ENCODE measurements at places on chromosomes 12 and 14. TPM values are rescaled to one million over a fixed set of nuclear protein-coding genes. Genes with fewer than 3 reads are reported as not detected.

The TAS2R50 gene
- total RNA-seq: 1.0 TPM

The CLMN gene
- total RNA-seq: 22.1 TPM

The KSR2 gene
- total RNA-seq: 0.79 TPM

The ANG gene
- total RNA-seq: 16.8 TPM

The TAS2R20 gene
- 6.3 TPM for total RNA-seq

The MYH6 gene
- total RNA-seq: not detected

The KLHDC1 gene
- 7.2 TPM for total RNA-seq

The RGS6 gene
- 2.1 TPM for total RNA-seq

The CRACR2A gene
- total RNA-seq: 13.1 TPM

DNA sequence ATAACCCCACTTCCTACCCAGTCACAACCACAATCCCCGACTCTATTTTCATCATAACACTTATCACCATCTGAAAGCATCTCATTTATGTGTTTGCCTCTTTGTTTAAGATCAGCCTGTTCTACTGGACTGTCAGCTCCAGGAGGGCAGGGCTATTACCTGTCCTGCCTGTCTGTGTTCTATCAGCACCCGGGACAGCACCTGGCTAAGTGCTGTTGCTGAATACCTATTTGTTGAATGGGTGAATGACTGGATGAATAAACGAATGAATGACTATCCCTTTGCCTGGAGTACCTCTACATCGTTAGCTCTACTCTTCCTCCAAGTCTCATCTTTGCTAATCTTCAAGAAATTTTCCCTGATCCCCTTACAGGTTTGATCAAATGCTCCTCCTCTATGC, 69.0 kb downstream of the WSCD2 start:
- no peak for DNase-seq
- no peaks in the 10 kb centered on the region for H3K36me3 ChIP-seq
- H3K27ac ChIP-seq: no peak overlapping the region
- H3K4me1 ChIP-seq: no peaks in the 10 kb centered on the region
- no peak overlapping the region for H3K4me3 ChIP-seq

- H3K27me3 ChIP-seq: no peaks in the 10 kb centered on the region
- no peak overlapping the region for H3K4me3 ChIP-seq
- no peaks in the 10 kb centered on the region for H3K36me3 ChIP-seq
- H3K4me1 ChIP-seq: peaks cover 80% of the 10 kb centered on the region
These were observed 68.7 kb downstream of the CCDC88C start for GRCh38 chr14:91348845-91349465.

GRCh38 chr14:96166461-96167223, 38.0 kb upstream of the BDKRB2 start:
- no peak overlapping the region for H3K27ac ChIP-seq
- H3K36me3 ChIP-seq: no peaks in the 10 kb centered on the region
- no peak overlapping the region for H3K4me3 ChIP-seq
- peaks cover 25% of the 10 kb centered on the region for H3K4me1 ChIP-seq
- DNase-seq: no peak
- no peaks in the 10 kb centered on the region for H3K27me3 ChIP-seq

- H3K27ac ChIP-seq: no peak overlapping the region
- H3K4me1 ChIP-seq: no peaks in the 10 kb centered on the region
- DNase-seq: no peak
These were observed 86.5 kb upstream of the PTPRR start for GRCh38 chr12:71007020-71007419.

DNA sequence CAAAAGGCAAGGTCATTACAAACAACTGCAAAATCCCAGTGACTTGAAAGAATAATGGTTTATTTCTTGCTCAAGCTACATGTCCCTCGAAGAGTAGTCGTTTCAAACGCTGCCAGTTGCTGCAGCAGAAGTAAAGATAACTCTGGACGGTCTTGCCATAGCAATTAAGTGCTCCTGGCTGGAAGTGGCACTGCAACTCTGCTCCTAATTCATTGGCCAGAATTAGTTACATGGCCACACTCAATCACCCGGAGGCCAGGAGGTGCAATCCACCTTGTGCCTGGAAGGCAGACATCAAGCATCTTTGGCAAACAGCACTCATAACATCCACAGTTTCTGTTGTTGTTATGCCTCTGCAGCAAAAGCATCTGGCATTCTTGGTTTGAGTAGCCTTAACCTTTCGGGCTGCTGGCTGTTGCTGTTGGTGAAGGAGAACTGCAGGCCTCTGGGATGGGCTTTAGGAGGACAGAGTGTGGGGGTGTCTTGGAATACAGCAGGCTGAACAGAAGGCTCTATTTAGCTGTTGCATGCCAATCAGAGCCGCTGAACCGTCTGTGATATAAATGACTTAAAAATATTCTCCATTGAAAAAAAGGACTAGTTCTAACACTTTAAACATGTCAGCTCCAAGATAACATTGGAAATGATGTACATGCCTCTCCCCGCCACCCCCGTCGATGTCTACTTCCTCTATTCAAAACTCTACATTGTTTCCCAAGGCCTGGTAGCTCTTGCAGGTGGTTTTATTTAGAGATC, 123.5 kb upstream of the DYRK2 start:
- no peak for DNase-seq
- no peaks in the 10 kb centered on the region for H3K27me3 ChIP-seq
- no peak overlapping the region for H3K27ac ChIP-seq
- no peaks in the 10 kb centered on the region for H3K4me1 ChIP-seq

DNA sequence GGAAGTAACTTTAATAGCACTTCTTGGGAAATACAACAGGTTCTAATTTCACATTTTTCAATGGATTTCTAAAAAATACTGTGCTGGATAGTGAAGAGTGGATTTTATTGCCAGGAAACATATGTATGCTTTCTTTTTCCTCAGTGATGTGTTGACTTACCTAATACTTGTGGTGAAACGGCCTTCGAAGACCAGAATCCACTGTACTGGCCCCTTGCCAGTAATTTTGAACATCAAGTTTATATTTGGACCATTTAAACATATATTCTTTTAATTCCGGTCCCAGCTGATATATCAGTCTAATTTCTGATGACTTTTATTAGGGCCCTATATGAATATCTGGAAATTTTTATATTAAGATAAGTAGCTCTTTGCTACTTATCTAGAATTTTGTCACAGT, 1.8 kb downstream of the MSRB3 start:
- no peaks in the 10 kb centered on the region for H3K27me3 ChIP-seq
- H3K4me3 ChIP-seq: no peak overlapping the region
- no peak overlapping the region for H3K27ac ChIP-seq
- DNase-seq: no peak

DNA sequence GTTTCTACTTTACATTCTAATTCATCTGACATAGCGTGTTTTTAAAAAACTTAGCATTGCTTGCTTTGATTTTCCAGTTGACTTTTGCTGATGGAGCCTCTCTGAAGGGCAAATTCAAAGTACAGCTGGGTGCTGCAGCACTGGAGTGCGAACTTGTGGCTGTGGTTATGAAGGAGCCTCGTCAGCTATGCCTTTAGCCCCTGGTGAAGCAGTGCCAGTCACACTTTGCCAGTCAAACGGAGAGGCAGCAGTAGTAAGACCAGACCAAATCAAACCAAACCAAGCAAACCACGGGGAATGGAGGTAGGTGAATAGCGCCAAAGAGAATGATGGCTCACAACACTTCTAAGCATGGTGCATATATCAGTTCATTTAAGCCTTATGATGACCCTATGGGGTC, 15.1 kb upstream of the SLC38A2 start:
- H3K4me1 ChIP-seq: peaks cover 53% of the 10 kb centered on the region
- H3K4me3 ChIP-seq: no peak overlapping the region
- H3K27me3 ChIP-seq: no peaks in the 10 kb centered on the region
- peak overlapping the region; percentile 71 for H3K27ac ChIP-seq

- no peaks in the 10 kb centered on the region for H3K36me3 ChIP-seq
- H3K27me3 ChIP-seq: no peaks in the 10 kb centered on the region
- no peak for DNase-seq
- H3K27ac ChIP-seq: no peak overlapping the region
These were observed 509.6 kb downstream of the FUT8 start for GRCh38 chr14:65922142-65922541.

DNA sequence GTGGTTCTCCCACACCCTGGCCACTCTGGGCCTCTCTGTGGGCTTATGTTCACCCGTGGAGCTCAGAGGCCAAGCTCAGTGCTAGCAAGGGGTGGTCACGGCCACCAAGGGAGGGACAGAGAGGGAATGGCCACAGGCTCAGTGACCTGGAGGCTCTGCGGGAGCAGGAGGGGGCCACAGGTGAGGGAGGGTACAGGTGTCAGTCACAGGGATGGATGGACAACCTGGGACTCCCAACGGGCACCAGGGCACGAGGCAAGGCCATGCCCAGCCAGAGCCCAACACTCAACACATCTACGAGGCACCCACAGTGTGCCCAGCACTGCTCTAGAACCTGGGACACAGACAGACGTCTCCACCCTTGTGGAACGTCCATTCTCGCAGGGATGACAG, 11.3 kb downstream of the NCOR2 start:
- no peak overlapping the region for H3K27ac ChIP-seq
- DNase-seq: no peak
- no peaks in the 10 kb centered on the region for H3K27me3 ChIP-seq

DNA sequence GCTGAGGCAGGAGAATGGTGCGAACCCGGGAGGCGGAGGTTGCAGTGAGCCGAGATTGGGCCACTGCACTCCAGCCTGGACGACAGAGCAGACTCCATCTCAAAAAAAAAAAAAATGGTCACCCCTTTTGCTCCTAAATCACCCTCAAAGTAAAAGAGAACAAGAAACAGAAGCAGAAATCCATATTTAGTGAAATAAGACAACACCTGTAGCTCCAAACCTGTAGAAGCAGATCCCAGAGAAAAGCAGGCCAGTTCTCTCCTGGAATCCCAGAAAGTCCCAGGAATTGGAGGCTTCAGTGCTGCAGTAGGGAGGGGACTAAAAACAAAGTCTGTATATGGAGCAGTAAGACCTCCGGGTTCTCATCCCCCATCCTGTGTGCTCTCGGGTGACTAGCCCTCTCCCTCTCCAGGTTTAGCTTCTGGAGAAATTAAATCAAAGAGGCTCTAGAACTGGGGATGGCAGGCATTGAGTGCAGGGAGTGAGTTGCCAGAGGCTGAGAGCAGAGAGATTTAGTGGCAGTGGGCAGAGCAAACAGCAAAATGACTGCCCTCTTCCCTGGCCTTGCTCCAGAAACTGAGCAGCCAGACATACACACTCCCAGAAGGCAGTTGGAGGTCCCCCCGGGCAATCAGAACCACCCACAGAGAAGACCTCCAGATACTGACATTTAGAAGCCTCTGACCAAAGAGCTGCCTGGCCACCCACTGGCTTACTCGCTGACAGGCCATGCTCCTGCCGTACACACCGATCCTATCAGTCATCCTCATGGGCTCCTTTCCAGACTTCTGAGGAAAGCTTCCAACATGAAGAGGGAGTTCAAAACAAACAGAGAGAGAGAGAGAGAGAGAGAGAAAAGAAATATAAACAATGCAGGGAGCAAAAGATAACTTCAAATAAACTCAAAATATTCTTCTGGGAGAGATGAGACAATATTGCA, 6.3 kb upstream of the MLXIP start:
- no peaks in the 10 kb centered on the region for H3K36me3 ChIP-seq
- peak overlapping the region; percentile 1 for H3K27ac ChIP-seq
- H3K4me3 ChIP-seq: no peak overlapping the region
- H3K27me3 ChIP-seq: no peaks in the 10 kb centered on the region
- no peak for DNase-seq

GRCh38 chr12:25957793-25958427, 572 bp upstream of the RASSF8 start:
- DNase-seq: no peak
- no peaks in the 10 kb centered on the region for H3K36me3 ChIP-seq
- peak overlapping the region; percentile 95 for H3K27ac ChIP-seq
- peak overlapping the region; percentile 77 for H3K4me3 ChIP-seq
- no peaks in the 10 kb centered on the region for H3K27me3 ChIP-seq

- H3K4me1 ChIP-seq: no peaks in the 10 kb centered on the region
- no peak overlapping the region for H3K27ac ChIP-seq
- no peaks in the 10 kb centered on the region for H3K36me3 ChIP-seq
- H3K27me3 ChIP-seq: no peaks in the 10 kb centered on the region
- no peak for DNase-seq
These were observed 67.0 kb upstream of the RD3L start for GRCh38 chr14:104009297-104009696.

DNA sequence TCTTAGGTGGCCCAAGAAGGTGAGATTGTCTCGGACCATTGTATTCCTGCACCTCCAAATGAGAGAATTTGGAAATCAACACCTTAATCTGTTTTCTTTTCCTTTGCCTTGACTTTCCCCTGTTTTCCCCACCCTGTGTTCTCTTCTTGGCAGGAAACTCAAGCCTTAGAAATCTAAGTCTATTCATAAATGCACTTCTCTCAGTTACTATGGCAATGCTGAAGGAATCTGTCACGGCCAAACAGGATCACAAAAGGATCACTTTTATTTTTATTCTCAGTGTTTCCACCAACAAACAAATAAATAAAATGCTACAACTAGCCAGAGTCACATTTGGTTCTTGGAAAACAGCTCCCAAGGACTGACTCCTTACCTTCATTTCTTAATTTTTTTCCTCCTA, 270.5 kb downstream of the BCAT1 start:
- no peak overlapping the region for H3K4me3 ChIP-seq
- H3K4me1 ChIP-seq: no peaks in the 10 kb centered on the region
- H3K36me3 ChIP-seq: no peaks in the 10 kb centered on the region
- no peak for DNase-seq

DNA sequence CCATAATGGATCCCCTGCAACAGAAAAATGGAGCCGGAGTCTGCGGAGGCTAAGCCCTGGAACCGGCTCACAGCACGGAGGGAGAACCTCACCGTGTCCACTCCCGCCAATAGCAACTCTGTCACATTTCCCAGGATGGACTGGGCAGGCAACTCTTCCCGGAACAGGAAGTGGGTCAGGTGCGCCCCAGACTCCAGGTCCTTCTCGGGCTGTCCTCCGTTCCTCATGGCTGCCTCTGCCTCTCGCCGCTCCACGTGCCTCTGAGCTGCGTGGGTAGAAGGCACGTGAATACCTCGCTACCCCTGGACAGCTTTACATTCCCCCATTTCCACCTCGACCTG, 2.2 kb downstream of the CYP27B1 start:
- no peaks in the 10 kb centered on the region for H3K36me3 ChIP-seq
- no peak overlapping the region for H3K27ac ChIP-seq
- peaks cover 24% of the 10 kb centered on the region for H3K27me3 ChIP-seq
- H3K4me1 ChIP-seq: peaks cover 34% of the 10 kb centered on the region
- DNase-seq: no peak
- H3K4me3 ChIP-seq: peak overlapping the region; percentile 56

GRCh38 chr14:46051796-46052195, 599.8 kb downstream of the RPL10L start:
- H3K36me3 ChIP-seq: no peaks in the 10 kb centered on the region
- H3K4me3 ChIP-seq: no peak overlapping the region
- DNase-seq: no peak
- H3K27ac ChIP-seq: no peak overlapping the region
